T1000 (cell line): ENCODE measurements at places on chromosomes 11 and 22.

- no peak for DNase-seq
Observed at GRCh38 chr11:72336163-72336562, 92.2 kb upstream of the PHOX2A start.

DNA sequence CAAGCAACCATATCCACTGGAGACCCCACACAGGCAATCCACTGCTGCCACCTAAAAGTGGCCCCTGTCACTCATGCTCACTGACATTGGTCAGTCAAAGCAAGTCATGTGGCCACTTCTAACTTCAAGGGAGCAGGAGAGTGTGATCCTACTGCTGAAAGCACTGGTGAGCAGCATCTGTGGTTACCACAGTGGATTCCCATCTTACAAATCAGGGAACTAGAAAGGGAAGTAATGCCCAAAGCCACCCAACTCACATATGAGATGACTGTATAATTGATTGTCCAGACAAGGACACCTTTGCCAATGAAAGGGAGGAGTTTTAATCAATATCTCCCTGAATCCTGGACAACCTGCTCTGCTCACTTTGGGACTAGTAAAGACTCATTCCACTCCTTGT is 17.7 kb downstream of the RCN1 start:
- DNase-seq = no peak

GRCh38 chr22:42901790-42902508 is 44.9 kb upstream of the ARFGAP3 start:
- DNase-seq = no peak

GRCh38 chr11:108958368-108959104 is 293.7 kb downstream of the DDX10 start:
- no peak for DNase-seq

- DNase-seq = no peak
Observed at GRCh38 chr11:79470161-79470560, 29.3 kb upstream of the TENM4 start.
